ENCODE measurements at places on chromosomes 5 and 9. TPM values are rescaled to one million over a fixed set of nuclear protein-coding genes. Genes with fewer than 3 reads are reported as not detected.

The KLF4 gene
- total RNA-seq = 1.5 TPM

The GPX3 gene
- not detected for total RNA-seq

GRCh38 chr5:56817263-56818014 is 2.1 kb downstream of the MAP3K1 start:
- peaks cover 17% of the 10 kb centered on the region for H3K4me1 ChIP-seq
- peak overlapping the region; percentile 92 for H3K4me3 ChIP-seq
- H3K36me3 ChIP-seq = peaks cover 4% of the 10 kb centered on the region
- H3K27me3 ChIP-seq = no peaks in the 10 kb centered on the region

GRCh38 chr5:12795333-12795663 is 891.1 kb upstream of the CTNND2 start:
- no peak overlapping the region for H3K4me3 ChIP-seq
- no peaks in the 10 kb centered on the region for H3K36me3 ChIP-seq
- H3K27me3 ChIP-seq = no peaks in the 10 kb centered on the region
- H3K27ac ChIP-seq = no peak overlapping the region
- DNase-seq = no peak
- H3K4me1 ChIP-seq = no peaks in the 10 kb centered on the region

DNA sequence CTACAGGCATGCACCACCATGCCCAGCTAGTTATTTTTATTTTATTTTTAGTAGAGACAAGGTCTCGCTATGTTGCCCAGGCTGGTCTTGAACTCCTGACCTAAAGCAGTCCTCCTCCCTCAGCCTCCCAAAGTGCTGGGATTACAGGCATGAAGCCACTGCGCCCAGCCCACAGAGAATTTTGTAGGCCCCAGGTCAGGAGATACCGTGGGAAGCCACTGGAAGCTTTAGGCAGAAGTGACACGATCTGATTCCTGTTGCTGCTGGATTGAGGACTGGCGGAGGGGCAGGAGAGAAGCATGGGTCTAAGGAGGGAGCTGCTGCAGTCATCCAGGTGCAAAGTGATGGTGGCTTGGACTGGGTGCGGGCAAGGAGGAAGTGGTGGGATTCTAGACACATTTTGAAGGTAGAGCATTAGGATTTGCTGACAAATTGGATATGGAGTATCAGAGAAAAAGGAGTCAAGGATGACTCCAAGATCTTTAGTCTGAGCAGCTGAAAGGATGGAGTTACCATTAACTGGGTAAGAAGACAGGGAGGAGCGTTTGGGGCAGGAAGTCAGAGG is 20.7 kb downstream of the TCF7 start:
- H3K4me1 ChIP-seq = peaks cover 77% of the 10 kb centered on the region
- no peak for DNase-seq
- H3K36me3 ChIP-seq = peaks cover 19% of the 10 kb centered on the region
- H3K27me3 ChIP-seq = no peaks in the 10 kb centered on the region
- peak overlapping the region; percentile 95 for H3K27ac ChIP-seq

- no peaks in the 10 kb centered on the region for H3K4me1 ChIP-seq
- no peaks in the 10 kb centered on the region for H3K36me3 ChIP-seq
- H3K4me3 ChIP-seq = no peak overlapping the region
- no peak overlapping the region for H3K27ac ChIP-seq
Observed at GRCh38 chr5:7094626-7095025, 301.3 kb upstream of the ADCY2 start.

DNA sequence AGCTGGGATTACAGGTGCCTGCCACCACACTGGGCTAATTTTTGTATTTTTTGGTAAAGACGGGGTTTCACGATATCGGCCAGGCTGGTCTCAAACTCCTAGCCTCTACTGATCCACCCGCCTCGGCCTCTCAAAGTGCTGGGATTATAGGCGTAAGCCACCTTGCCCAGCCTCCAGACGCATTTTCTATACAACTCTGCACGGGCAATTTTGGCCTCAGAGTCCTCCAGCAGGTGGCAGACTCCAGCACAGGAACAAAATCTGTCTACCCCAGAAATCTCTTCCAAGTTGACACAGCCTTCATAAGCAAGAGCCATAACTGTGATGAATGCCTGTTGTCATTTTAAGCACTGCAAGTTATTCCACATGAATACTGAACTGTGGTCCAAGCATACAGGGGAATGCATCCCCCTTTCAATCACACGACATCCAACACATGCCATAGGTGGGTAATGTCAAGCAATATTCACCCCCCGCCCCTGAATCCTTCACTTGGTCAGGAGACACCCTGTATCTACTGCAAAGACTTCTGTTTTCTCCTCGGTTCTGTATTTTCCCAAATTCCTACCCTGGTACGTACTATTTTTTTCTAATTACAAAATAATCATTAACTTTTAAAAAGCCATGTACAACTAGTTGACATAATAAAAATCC is 50.8 kb downstream of the ALDH7A1 start:
- no peaks in the 10 kb centered on the region for H3K4me1 ChIP-seq
- peak; percentile 15 for DNase-seq
- H3K4me3 ChIP-seq = no peak overlapping the region
- no peaks in the 10 kb centered on the region for H3K36me3 ChIP-seq
- H3K27ac ChIP-seq = no peak overlapping the region

GRCh38 chr5:95132096-95132495 is 152.8 kb downstream of the MCTP1 start:
- H3K4me1 ChIP-seq = no peaks in the 10 kb centered on the region
- no peak overlapping the region for H3K27ac ChIP-seq
- H3K27me3 ChIP-seq = no peaks in the 10 kb centered on the region
- H3K4me3 ChIP-seq = no peak overlapping the region
- H3K36me3 ChIP-seq = no peaks in the 10 kb centered on the region

GRCh38 chr5:131545845-131546244 is 89.2 kb downstream of the RAPGEF6 start:
- no peak overlapping the region for H3K27ac ChIP-seq
- H3K4me1 ChIP-seq = peaks cover 24% of the 10 kb centered on the region
- H3K36me3 ChIP-seq = no peaks in the 10 kb centered on the region
- H3K4me3 ChIP-seq = peak overlapping the region; percentile 84

GRCh38 chr9:134730761-134731496 is 89.3 kb downstream of the COL5A1 start:
- H3K4me3 ChIP-seq = no peak overlapping the region
- no peak for DNase-seq
- no peaks in the 10 kb centered on the region for H3K27me3 ChIP-seq
- H3K36me3 ChIP-seq = no peaks in the 10 kb centered on the region

- DNase-seq = no peak
- H3K4me1 ChIP-seq = no peaks in the 10 kb centered on the region
- H3K4me3 ChIP-seq = no peak overlapping the region
- no peaks in the 10 kb centered on the region for H3K27me3 ChIP-seq
- no peak overlapping the region for H3K27ac ChIP-seq
Observed at GRCh38 chr9:133945314-133945975, 46.7 kb downstream of the VAV2 start.

Measured in T-cell (primary cell).